ENCODE measurements at places on chromosomes 4 and X. TPM values are rescaled to one million over a fixed set of nuclear protein-coding genes. Genes with fewer than 3 reads are reported as not detected.

- DNase-seq, result no peak
Measured at GRCh38 chr4:164012396-164013027, 518.0 kb downstream of the TMA16 start.

IL15 gene
- 3.8 TPM for total RNA-seq

IQCM gene
- total RNA-seq, result not detected

PDZD4 gene
- 4.3 TPM for total RNA-seq

ANOS1 gene
- 5.9 TPM for total RNA-seq

DNA sequence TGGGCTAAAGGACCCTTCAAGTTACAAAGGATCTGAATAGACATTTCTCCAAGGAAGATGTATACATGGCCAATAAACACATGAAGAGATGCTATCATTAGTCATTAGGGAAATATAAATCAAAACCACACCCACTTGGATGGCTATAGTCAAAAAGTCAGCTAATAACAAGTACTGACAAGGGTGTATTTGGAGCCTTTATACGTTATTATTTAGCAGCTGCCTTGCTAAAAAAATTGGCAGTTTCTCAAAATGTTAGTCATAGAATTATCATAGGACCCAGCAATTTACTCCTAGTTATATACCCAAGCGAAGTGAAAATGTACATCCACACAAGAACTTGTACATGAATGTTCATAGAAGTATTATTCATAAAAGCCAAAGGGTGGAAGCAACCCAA is 112.7 kb upstream of the DUSP21 start:
- DNase-seq, result no peak

DNA sequence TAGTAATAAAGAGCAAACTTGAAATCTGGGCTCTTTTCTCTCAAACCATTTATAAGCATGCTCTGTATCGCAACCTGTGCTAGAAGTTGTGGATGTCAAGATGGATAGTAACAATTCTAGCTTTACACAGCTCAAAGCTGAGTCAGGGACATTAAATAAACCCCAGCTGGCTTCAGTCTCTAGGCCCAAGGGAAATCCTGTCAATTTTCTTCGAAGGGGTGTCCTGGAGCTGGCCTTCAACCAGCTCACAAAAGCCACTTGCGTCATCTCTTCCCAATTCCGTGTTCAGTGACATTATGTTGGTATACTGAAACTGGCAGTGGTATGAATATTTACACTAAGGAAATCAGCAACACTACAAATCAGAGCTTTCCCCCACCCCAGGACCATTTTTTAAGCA is 89.8 kb upstream of the PRKG2 start:
- DNase-seq, result no peak

C1QTNF7 gene
- 7.4 TPM for total RNA-seq

DNA sequence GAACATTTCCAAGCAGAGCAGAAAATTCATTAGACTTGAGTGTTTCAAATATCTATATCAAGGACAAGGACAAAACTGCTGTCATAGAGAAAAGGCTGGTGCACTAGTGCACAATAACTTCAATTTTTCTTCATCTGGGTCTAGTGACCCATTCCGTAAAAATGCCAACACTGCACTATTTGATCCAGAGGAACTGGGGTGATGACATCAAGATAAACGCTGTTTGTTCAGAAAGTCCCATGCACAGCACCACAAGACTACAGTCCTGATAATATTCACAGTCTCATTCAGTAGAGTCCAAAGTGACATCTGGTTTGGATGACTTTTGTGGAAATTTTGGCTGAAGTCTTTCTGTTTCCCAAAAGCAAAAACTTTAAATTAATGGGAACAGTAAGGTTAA is 303.5 kb upstream of the GALNT7 start:
- DNase-seq, result no peak

HSFX4 gene
- total RNA-seq, result not detected

IRS4 gene
- total RNA-seq, result not detected

GRCh38 chr4:83316459-83317165 is 18.0 kb downstream of the HPSE start:
- no peak for DNase-seq

DNA sequence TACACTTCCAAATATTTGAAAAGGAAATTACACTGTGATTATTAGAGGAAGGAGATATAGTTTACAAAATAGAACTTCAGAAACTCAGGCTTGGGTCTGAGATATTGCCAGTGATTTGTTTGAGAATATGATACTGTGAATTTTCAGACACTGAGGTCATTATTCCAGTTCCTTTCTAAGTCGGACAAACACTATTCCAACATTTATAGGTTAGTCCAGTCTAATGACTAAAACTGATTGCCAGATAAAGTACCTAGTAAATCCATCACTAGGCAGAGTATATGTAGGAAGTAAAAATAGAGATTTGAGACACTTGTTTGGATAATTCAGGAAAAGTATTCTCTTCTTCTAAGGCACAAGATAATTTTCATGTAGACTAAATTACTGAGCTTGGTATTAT is 13.2 kb downstream of the MTTP start:
- DNase-seq, result no peak

ARHGEF6 gene
- total RNA-seq, result 40.0 TPM

NEIL3 gene
- not detected for total RNA-seq

- no peak for DNase-seq
Measured at GRCh38 chrX:109733613-109734083, 591 bp upstream of the ACSL4 start.

DNA sequence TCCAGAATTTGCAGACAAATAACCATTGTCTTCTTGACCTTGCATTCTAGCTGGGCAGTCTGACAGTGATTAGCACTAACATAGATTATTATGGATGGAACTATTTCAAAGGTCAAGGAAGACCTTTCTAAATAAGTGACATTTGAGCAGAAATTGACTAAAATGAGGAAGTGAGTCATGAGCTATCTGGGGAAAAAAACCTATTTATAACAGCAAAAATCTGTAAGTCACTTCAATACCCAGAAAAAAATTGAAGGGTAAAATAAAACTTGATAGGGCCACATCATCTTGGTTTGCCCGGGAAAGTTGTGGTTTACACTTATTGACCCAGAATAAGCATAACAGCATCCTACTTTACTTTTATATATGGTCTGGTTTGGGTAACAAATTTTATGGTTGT is 414.6 kb upstream of the HS3ST1 start:
- DNase-seq, result no peak

SPCS3 gene
- total RNA-seq, result 130 TPM

GRCh38 chr4:3872834-3873313 is 106.7 kb downstream of the ADRA2C start:
- DNase-seq, result no peak

- no peak for DNase-seq
Measured at GRCh38 chr4:62455871-62456270, 1255.7 kb downstream of the ADGRL3 start.

DNA sequence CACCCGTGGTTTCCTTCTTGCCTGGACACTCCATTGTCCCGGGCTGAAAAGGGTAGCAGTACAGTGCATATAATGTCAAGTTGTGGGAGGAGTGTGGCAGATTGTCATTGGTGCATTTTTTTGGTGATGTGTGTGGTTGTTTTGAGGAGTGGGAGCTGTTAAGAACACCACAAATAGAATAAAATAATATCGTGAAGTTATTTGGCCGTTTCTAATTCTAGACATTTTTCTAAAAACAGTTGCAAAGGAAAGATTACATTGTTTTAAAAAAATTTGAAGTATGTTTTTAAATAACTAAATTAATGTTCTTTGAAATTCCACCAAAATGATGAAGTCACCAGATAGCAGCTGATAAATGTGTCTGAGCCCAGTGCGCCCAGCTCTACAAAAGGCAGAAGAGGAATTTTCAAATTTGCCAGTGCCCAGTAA is 1.3 kb downstream of the PKD2 start:
- DNase-seq, result no peak

GRCh38 chr4:151431728-151432127 is 22.8 kb downstream of the FHIP1A start:
- no peak for DNase-seq

- no peak for DNase-seq
Measured at GRCh38 chr4:2996415-2996814, 33.0 kb downstream of the GRK4 start.

GPAT3 gene
- total RNA-seq, result 39.0 TPM

- no peak for DNase-seq
Measured at GRCh38 chrX:153302796-153303195, 18.8 kb downstream of the PNMA6F start.

- no peak for DNase-seq
Measured at GRCh38 chr4:77629885-77630284, 24.3 kb downstream of the CXCL13 start.

GRCh38 chr4:163556177-163556576 is 61.7 kb downstream of the TMA16 start:
- DNase-seq, result no peak

GRCh38 chrX:153922932-153923857 is 2.9 kb downstream of the ARHGAP4 start:
- peak; percentile 86 for DNase-seq

CLDN22 gene
- not detected for total RNA-seq

DNA sequence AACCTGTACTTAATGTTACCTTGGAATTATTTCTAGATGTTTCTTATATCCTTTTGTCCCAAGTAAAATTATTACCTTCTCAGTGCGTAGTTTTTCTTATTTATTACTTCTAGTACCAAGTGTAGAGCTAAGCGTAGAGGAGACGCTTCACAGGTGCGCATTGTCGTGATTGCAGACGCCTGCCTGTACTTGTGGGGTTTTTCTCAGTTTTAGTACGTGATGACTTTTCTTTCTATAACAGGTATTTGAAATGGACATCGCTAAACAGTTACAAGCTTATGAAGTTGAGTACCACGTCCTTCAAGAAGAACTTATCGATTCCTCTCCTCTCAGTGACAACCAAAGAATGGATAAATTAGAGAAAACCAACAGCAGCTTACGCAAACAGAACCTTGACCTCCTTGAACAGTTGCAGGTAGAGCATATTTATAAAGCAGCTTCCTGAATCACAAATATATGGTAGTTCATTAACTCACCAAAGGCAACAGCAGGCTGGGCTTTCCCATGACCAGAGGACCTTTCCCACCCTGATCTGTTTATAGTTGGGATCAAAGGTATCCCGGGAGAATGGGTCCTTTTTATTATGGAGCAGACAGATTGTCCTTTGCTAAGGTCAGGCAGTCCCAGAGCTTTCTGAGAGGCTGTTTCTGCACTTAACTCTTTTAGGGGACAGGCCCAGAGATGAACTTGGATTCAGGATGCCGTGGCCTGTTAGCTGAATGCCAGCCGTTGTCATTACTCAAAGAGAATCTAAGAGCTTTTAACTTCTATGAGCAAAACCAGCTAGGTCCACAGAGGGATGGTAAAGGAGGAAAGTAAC is 172.9 kb downstream of the PTTG2 start:
- no peak for DNase-seq

DNA sequence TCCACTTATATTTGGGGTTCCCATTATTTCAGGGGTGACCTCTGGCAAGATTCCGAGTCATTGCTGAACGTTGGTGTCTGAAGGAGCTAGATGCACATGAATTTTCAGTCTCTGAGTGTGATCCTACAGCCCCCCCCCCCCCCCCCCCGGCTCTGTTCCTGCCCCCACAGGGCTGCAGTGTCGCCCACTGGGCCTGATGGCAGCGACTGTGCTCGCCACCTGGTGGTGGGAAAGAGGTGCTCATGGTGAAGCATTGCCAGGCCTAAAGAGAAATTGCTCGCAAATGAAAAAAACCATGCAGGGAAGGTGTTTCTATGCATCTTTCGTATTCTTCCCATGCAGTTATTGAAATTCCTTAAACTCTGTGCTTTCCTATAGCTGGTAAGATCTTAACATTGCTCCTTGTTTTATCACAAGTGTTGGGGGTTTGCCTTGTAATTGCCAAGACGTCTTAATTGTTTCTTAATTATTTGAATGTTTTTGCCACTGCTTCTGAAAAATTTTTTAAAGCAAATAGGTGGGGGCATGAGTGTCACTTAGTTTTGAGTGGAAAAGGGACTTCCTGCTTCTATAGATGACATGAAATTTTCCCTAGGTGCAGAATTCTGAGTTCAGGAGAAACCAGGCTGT is 63.2 kb downstream of the CLDN22 start:
- peak; percentile 69 for DNase-seq

- no peak for DNase-seq
Measured at GRCh38 chr4:18695733-18696527, 674.4 kb upstream of the LCORL start.

GRCh38 chr4:153912301-153912700 is 123.4 kb upstream of the SFRP2 start:
- no peak for DNase-seq

DNA sequence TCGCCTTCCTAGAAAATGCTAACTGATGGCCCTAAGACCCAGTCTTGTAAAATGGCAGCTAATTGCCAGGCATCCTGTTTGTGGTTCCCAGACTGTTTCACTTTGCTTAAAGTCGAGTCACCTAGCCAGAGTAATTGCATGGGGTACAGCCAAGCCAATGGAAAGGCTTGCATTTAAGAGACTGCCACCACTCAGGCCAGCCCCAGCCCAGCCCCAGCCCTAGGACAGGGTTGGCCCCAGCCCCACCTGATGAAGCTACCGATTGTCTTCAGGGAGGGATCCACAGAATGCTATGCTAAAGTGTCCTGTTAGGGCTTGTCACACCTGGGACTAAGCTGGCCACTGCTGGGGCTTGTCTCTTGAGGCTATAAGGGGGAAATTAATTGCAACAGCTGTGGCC is 194.6 kb upstream of the KLF3 start:
- DNase-seq, result no peak

- no peak for DNase-seq
Measured at GRCh38 chrX:78307665-78308064, 19.7 kb downstream of the CYSLTR1 start.

DNA sequence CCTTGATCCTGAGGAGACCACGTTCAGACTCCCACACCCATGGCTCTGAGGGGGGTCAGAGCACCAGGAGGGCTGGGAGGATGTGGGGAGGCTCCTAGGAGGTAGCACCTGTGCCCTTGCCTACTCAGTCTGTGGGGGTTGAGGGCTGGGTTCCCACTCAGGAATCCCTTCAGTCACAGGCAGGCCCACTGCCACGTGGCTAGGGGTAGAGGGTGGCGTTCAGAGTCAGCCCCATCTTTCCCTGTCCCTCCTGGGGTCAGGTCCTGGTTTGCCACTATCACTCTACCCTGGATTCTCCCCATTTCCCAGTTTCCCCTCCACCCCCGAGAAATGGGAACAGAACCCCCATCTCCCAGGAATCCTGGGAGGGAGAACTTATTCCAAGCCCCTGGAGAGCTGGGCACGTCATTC is 111.3 kb downstream of the PSAPL1 start:
- DNase-seq, result no peak

- no peak for DNase-seq
Measured at GRCh38 chr4:37562592-37562991, 123.6 kb downstream of the RELL1 start.

GRCh38 chr4:61203436-61203790 is 3.3 kb downstream of the ADGRL3 start:
- DNase-seq, result no peak

DNA sequence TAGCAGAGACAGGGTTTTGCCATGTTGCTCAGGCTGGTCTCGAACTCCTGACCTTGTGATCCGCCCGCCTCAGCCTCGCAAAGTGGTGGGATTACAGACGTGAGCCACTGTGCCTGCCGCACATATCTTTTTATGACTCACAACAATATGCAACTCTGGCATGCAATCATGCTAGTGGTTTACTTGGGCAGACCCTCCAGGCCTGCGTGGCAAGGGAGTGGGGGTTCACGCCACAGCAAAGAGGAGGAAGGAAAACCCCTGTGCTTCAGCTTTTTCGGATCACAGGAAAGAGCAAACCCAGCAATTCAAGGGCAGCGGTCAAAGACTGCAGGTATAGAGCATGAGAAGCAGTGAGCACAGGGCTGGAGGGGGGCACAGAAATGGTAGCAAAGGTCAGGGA is 48.3 kb upstream of the CD99 start:
- no peak for DNase-seq
